Cerebellum (tissue), 4 donors: ENCODE measurements at places on chromosomes 2 and 18. TPM values are rescaled to one million over a fixed set of nuclear protein-coding genes. Genes with fewer than 3 reads are reported as not detected.

GRCh38 chr2:216911008-216911407 lies 51.1 kb upstream of the TNP1 start:
- peak; percentile 36 for DNase-seq

- DNase-seq: no peak
Observed at GRCh38 chr2:104744537-104744936, 109.4 kb upstream of the POU3F3 start.

- no peak for DNase-seq
Observed at GRCh38 chr2:28343971-28344715, 48.5 kb upstream of the FOSL2 start.

Gene VIT
- 3.4 TPM for total RNA-seq

Gene LRRC30
- total RNA-seq: not detected
